ENCODE measurements at places on chromosomes 4 and X.

DNA sequence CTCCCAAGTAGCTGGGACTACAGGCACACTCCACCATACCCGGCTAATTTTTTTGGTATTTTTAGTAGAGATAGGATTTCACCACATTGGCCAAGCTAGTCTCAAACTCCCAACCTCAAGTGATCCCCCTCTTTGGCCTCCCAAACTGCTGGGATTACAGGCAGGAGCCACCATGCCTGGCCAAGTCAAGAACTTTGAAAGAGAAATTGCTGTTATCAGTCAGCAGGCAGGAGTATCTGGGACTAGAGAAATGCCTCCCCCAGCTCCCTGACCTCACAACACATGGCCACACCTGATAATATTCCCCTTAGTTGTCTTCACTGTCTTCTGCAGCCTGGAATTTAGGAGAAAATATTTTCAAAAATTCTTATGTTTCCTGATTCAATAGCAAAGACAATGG lies 7.4 kb downstream of the TXK start:
- DNase-seq, result no peak

DNA sequence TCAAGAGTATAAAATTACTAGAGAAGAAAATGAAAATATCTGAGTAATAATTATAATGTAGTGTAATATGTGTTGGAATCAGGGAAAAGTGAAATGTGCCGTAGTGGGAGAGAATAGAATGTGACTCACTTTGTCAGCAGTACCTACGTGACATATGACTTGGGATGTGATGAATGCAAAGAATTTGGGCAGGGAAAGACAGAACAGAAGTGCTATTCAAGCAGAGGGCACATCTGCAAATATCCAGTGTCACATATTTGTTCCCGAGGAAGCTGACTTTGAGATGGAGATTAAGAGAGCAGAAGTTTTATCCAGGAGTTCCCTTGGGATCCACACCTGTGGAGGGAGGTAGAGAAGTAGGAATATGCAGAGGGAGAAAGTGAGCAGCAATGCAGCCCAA lies 69.3 kb upstream of the HS3ST1 start:
- no peak for DNase-seq

- no peak for DNase-seq
Observed at GRCh38 chr4:85701861-85702321, 226.9 kb downstream of the ARHGAP24 start.

DNA sequence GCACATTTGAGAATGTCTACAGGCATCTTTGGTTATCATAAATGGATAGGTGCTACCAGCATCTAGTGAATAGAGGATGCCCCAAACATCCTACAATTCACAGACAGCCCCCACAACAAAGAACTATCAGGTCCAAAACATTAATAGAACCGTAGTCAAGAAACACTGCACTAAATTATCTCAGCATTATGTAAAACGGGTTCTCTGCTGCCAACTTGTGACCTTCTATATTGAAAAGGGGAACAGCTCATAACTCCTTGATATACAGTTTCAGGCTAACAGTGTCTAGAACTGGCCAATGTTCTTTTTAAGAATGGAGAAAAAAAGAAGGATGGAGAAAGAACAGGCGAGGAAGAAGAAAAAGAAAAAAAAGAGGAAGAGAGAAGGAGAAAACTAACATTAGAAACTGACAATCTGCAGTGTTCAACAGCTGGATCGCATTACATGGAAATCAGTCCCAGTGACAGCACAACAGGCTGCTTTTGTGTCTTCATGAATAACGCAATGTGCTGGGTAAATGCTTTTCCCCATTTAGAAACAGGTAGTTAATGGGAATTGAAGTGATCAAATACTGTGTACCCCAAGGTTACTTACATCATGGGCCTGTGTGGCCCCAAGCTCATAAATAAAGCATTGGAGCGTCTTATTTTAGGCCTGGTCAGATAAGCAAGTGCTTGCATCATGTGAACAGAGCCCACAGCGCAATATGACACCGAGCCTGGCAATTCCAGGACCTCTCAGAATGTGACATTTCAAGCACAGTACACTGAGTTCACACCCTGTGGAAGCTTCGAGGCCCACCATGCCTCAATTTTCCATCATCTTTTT lies 339.5 kb downstream of the DHX15 start:
- no peak for DNase-seq

DNA sequence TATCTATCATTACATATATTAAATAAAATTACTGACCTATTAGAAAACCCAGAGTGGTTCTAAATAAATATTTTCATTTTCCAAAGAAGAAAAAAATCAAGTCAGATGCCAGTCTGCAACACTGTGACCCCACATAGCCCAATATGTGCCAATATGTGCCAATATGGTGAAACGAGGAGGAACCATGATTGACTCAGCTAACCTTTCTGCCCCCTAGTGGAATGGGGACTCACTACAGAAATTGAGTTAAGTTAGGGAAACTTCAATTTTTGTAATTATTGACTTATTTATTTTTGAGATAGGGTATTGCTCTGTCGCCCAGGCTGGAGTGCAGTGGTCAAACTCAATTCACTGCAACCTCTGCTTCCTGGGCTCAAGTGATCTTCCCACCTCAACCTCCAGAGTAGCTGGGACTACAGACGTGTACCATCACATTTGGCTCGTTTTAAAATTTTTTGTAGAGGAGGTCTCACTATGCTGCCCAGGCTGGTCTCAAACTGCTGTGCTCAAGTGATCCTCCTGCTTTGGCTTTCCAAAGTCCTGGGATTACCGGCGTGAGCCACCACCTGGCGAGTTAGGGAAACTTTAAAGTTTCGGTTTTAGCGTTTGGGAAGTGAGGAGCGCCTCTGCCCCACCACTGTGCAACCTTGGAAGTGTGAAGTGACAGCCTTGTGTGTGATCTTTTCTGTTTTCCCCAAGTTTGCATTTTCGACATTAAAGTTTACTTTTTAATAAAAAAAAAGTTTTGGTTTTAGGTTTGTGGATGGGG lies 116.8 kb upstream of the SHISA3 start:
- DNase-seq, result peak; percentile 12

- DNase-seq, result no peak
Observed at GRCh38 chrX:42075032-42075431, 151.7 kb upstream of the CASK start.

GRCh38 chrX:28901637-28902036 lies 314.4 kb downstream of the IL1RAPL1 start:
- DNase-seq, result no peak

- no peak for DNase-seq
Observed at GRCh38 chr4:123913598-123913997, 517.0 kb downstream of the SPRY1 start.
